ENCODE measurements at places on chromosomes 11 and 22.

- DNase-seq = no peak
These were observed 14.6 kb upstream of the TEF start for GRCh38 chr22:41367039-41367679.

GRCh38 chr11:25941353-25941752 is 390.6 kb upstream of the ANO3 start:
- no peak for DNase-seq

GRCh38 chr11:96015906-96016565 is 92.1 kb upstream of the MTMR2 start:
- DNase-seq = no peak

GRCh38 chr11:98358551-98358950 is 662.2 kb upstream of the CNTN5 start:
- DNase-seq = no peak

DNA sequence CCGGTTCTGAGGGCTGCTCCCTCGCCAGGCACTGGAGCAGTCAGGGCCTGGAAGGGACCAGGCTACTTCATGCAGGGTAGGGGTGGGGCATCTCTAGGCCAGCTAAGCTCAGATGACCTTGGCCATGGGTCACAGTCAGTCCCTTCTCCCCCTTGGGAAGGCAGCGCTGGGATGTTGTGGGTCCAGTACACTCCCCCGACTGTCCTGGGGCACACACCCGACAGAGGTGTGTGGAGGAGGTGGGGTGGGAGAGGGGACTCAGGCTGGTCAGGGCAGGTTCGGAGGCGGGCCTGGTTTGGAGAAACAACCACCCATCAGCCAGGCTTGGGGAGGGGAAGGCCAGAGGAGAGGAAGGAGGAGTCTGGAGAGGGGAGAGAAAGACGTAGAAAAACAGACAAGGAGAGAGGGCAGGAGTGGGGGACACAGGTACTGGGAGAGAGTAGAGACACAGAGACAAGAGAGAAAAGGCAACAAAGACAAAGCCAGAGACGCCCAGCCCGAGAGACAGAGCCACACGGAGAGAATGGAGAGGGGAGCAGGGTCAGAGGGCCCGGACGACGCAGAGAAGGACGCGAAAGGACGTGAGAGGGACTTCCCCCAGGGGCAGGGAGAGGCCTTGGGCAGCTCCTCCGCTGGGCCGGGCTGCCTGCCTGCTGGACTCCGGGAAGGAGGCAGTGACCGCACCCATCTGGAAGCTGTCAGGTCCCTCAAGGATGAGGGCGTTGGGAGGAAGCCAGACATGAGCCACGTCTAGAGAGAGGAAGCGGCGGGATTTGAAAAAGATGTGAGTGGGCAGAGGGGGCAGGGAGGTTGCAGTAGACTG is 30.6 kb upstream of the TSKU start:
- DNase-seq = no peak
